ENCODE measurements at places on chromosomes 13 and 19.
A peak's percentile ranks its signal among the peaks of the same experiment; 100 is the strongest.

GRCh38 chr13:67619995-67620380 lies 389.9 kb upstream of the PCDH9 start:
- DNase-seq = no peak

- DNase-seq = no peak
These were observed 57.3 kb upstream of the IRS2 start for GRCh38 chr13:109843695-109844094.

DNA sequence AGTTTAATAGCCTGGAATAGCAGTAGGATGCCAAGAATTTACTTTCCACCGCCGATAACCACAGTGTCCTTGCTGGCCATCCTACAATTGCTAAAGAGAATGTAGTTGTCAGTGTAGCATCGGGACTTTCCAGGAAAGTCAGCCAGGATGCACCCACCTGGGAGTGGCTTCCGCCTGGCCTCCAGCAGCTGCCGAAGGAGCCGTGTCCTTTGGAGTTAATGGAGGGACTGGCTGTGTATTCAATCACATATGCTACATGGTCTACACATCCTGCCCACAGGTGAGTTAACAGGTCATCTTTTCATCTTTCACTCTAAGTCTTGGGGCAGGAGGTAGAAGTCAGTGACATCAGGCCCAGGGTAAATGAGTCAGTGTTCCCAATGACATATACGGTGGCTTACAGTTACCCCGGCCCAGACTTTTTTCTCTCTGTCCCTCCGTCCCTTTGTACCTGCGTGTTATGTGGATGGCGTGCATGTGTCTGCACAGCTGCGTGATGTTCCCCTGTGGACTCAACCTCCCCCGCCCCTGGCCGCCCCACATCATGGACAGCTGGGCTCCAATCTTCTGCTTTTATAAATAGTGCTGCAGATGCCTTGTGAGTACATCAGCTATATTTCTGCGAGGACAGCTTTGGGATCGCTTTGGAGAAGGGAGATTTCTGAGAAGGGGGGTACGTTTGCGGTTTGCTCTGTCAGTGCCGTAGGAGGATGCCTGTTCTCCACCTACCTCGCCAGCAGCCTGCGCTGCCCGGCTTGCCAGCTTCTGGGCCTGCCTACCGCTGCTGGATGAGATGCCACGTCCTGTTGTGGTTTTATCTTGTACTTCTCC lies 63.1 kb downstream of the ATP11A start:
- no peak for DNase-seq

- no peak for DNase-seq
These were observed 9.4 kb downstream of the NLRP7 start for GRCh38 chr19:54937926-54938325.

GRCh38 chr13:98525456-98526181 lies 51.3 kb downstream of the STK24 start:
- no peak for DNase-seq

DNA sequence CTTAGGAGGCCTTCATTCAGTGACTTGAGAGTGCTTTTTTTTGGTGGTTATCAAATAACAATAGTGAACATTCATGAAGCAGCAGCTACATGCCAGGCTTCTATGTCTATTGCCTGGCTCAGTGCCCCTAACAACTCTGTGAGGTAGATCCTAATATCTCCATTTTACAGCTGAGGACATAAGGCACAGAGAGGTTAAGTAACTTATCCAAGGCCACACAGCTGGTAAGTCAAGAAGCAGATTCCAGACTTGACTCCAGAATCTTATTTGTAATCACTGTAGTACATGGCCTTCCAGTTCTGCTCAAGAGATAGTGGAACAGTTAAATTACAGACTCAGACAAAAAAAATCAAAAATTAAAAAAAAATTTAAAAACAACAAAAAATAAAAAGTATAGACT lies 26.8 kb downstream of the CKM start:
- no peak for DNase-seq

DNA sequence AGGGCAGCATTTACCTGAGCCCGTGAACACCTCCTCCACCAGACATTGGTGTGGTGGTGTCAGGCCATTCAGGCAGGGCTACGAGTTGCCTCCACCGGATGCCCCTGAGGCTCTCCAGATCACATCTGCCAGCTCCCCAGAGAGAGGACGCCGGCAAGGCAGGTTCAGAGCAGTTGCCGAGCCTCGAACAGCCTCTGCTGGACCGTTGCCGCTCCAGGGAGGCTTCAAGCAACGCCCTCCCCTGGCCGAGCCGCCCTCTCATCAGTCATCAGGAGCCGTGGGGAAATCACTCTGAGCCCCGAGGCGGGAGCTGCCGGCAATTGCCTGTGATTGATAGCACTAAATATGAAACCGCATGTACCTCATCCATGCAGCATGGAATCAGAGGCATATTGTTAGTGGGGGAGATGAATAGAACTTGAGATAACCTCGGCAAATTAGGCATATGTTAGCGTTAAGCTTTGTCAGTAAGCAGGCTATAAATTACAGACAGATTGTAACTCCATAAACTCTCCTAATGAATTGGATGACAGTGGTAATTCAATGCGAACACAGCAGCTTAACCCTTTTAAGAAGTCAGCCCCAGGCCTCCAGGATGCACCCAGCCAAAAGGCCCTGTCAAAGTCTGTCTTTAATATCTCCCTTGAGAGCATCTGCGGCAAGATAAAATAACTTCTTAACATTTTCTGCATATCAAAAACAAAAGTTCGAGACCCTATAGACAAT lies 29.8 kb upstream of the SPACA7 start:
- DNase-seq = no peak

GRCh38 chr13:98741741-98742435 lies 10.6 kb downstream of the SLC15A1 start:
- no peak for DNase-seq

DNA sequence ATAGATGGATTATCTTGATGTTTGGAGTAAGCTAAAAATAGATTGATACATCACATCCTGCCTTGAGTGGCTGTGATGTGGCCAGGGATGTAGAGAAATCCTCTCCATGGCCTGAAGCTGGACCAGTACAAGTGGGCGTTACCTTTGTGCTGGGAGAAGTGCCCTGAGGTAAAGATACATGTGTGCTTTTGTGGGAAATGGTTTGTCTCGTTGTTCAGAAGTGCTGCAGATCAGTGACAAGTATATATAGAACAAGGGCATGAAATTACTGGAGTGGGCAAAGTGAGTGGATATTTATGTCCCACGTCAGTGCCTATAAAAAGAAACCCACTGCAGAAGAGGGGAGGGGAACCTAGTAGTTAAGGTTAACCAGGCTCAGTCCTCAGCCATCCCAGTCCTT lies 12.2 kb upstream of the ZNF304 start:
- peak; percentile 53 for DNase-seq

GRCh38 chr13:46378411-46378810 lies 8.6 kb downstream of the RUBCNL start:
- DNase-seq = no peak

DNA sequence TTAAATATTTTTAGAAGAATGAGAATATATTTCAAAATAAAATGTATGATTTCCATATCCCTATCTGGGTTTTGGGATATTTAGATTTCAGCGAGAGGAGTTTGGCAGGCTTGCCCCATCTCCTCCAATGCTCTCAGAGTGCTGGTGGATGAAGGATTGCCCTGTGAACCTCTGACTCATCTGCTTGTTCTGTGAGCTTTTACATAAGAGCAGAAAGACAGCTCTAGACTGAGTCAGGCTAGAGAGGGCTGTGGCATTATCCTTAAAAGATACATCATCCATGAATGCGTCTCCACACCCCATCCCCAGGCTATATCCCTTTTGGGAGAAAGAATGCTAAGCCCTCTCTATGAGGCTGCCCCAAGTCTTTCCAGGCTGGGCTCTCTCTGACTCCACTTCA lies 190.6 kb downstream of the TUBA3C start:
- no peak for DNase-seq

GRCh38 chr19:53055117-53055516 lies 10.6 kb downstream of the ERVV-2 start:
- no peak for DNase-seq

GRCh38 chr19:38063928-38064327 lies 156.9 kb downstream of the SIPA1L3 start:
- DNase-seq = no peak

GRCh38 chr19:38064661-38065425 lies 157.8 kb downstream of the SIPA1L3 start:
- DNase-seq = no peak

DNA sequence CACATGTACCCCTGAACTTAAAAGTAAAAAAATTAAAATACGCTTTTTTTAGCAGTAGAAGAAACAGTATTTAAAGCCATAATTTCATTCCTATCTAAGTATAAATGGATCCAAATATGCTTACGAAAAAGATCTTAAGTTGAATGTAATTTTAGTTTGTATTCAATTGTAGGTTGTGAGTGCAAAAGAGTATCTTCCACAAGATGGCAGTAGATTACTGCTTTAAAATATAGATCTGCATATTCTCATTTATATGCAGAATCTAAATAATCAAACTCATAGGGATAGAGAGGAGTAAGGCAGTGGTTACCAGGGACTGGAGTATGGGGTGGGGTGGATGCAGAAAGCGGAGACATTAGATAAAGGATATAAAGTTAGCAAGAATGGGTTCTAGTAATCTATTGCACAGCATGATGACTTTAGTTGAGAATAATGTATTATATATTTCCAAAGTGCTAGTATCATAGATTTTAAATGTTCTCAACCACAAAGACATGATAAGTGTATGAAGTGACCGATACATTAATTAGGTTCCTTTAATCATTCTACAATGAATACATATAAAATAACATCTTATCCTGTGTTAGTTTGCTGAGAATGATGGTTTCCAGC lies 14.2 kb downstream of the OR7A17 start:
- no peak for DNase-seq

GRCh38 chr13:43085545-43085944 lies 62.2 kb downstream of the DNAJC15 start:
- no peak for DNase-seq

GRCh38 chr13:37769078-37769477 lies 100.5 kb downstream of the TRPC4 start:
- no peak for DNase-seq

DNA sequence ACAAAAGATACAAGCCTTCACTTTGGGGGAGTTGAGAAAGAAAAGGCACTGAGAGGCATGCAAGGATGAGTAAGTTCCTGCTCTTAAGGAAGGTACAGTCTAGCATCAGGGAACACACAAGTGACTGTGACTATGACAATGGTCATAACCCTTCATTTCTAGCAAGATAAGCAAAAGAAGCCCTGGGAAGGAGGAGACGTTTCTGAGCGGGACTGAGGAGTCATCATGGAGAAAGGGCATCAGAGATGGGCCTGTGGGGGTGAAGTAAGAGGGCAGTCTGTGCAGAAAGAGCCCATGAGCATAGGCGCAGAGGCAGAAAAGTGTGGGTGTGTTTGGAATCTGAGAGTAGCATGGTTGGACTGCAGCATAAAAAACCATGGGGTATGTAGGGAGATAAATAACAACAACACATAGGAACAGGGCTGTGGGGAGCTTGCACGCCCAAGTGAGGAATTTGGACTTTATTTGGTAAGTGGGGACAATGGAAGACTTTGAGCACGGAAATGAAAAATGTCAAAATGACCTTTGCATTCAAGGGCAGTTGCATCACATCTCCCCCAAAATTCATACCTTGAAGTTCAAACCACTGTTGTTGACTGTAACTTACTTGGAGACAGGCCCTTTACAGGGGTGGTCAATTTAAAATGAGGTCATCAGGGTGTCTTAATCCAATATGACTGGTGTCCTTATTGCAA lies 86.7 kb downstream of the MBNL2 start:
- no peak for DNase-seq

GRCh38 chr13:88459331-88459730 lies 788.2 kb downstream of the SLITRK5 start:
- no peak for DNase-seq

DNA sequence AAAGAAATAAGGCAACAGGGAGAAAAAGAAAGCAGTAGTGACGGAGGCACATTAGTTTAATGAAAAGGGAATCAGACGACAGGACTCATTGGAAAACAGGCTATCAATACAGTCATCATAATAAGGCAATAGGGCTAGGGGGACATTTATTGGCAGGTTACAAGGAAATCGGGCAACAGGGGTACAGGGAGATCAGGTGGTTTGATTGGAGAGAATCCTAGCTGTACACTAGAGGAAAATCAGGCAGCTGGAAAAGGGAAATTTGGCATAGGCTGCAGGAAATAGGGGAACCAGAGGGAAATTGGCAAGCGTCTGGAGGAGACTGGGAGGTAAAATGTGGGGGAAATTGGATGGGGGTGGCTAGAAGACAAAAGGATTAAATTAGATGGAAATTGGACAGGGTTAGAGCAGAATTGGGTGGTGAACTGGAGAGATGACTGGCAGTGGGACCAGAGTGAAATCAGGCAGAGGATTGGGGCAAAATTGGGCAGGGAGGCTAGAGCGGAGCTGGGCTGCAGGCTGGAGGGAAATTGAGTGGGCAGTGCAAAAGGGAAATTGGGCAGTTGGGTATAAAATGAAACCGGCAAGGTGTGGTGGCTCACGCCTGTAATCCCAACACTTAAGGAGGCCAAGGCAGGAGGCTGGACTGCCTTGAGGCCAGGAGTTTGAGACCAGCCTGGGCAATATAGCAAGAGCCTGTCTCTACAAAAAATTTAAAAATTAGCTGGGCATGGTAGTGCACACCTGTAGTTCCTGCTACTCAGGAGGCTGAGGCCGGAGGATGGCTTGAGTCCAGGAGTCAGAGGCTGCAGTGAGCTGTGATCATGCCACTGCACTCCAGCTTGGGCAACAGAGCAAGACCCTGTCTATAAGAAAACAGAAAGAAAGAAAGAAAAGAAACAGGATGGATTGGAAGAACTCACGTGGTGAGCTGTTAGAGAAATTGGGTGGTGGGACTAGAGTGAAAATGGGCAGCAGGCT lies 7.4 kb downstream of the LRFN3 start:
- no peak for DNase-seq

DNA sequence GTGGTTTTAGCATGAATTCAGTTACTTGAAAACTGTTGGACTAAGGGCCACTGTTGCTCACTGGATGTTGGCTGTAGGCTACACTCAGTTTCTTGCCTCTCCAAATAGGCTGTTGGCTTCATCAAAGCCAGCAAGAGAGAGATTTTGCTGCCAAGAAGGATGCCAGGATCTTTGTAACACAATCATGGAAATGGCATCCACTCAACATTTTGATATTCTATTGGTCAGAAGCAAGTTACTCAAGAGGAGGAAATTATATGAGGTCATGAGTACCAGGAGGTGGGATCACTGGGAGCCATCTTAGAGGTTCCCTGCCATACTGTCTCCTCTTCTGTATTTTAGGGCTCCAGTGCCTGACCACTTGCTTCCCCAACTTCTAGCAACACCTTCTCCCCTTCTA lies 30.6 kb downstream of the SYDE1 start:
- no peak for DNase-seq

- DNase-seq = no peak
These were observed 46.6 kb upstream of the GPR183 start for GRCh38 chr13:99353836-99354235.

DNA sequence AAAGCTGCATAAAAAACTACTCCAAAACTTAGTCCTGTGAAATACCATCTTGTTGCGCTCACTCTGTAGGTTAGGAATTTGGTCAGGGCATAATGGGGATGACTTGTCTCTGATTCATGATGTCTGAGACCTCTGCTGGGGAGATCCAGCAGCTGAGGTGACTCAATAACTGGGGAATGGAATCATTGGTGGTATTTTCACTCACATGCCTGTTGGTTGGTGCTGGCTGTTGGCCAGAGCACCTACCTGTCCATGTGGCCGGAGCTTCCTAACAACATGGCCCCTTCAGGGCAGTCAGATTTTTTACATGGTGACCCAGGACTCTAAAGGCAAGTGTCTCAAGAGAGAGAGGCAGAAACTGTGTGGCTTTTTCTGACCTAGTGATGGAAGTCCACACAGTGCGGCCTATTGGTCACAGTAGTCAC lies 7.4 kb upstream of the ESD start:
- no peak for DNase-seq
